C1 segment of cervical spinal cord (tissue), 14 donors: ENCODE measurements at places on chromosomes 13 and 19.

GRCh38 chr13:101942038-101942437 is 459.8 kb downstream of the FGF14 start:
- no peak for DNase-seq

DNA sequence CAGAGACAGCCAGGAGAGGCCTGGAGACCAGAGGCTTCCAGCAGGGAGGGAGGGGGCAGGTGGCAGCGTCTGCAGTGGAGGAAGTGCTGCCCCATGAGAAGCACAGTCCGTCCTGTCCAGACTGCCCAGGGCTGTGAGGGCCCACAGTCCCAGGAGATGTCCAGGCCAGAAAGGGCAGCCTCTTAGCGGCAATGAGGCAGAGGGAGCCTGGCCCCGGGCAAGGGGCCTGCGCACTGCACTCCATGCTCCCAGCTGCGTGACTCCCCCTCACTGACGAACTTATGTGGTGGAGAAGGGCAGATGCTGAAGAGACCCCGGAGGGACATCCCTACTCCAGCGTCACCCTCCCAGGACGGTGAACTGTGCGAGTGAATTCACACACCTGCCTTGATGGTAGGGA is 115.3 kb downstream of the SOX1 start:
- DNase-seq = no peak

GRCh38 chr19:27734496-27735220 is 1478.3 kb downstream of the UQCRFS1 start:
- no peak for DNase-seq

DNA sequence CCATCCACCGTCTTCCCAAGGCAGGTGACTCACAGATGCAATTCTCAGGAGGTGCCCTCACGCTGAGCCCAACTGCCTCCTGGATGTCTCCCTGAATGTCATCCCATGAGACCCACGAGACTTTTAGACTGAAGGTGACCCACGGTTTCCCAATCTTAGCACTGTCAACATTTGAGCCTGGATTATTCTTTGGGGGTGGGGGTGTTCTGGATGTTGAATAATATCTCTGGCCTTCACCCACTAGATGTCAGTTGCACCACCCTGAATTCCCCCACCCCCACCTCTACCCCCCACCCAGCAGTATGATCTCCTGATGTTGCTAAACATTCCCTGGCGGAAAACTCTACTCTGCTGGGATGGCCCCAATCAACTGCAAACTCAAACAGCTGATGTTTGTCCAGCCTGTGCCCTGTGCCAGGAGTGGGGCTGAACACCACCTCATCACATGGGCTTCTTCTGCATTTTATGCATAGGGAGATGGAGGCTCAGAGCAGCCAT is 2.2 kb upstream of the CYP4F22 start:
- DNase-seq = no peak

- DNase-seq = no peak
These were observed 380.0 kb downstream of the KLF12 start for GRCh38 chr13:73754241-73754640.

DNA sequence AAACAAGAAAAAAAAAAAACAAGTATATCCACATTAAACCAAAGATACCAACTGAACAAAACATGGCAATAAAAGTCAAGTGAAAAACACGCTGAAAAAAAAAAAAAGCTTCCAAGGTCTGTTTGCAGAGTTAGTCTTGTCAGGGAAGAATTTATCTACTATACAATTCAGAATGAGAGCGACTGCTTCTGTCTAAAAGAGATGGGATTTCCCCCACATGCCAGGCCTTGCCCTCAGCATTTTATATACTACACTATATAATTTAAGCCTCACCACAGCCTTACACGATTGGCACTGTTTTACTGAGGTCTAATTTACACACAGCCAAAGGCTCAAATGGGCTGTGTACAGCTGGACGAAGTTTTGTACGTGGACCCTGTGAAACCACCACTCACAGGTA is 67.3 kb downstream of the FOXO1 start:
- no peak for DNase-seq

DNA sequence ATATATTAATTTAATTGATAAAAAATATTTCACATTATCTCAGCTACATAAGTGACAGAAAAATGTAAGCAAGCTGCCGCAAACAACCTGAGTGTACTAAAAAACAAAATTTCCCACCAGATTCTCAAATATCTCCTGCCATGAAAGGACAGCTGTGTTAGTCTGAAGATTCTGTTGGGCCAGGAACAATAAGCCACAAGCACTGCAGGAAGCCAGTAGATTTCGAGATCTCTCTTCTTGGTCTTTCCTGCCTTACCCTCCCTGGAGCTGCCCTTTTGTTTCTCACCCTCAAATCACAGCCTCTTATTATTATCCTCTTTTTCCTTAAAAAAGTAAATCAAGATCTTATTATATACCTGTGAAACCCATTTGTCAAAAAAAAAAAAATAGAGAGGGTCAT is 165.6 kb downstream of the EFNB2 start:
- no peak for DNase-seq

- DNase-seq = no peak
These were observed 9.0 kb downstream of the SLC25A15 start for GRCh38 chr13:40798380-40798779.

GRCh38 chr13:50651922-50652321 is 191.6 kb downstream of the DLEU7 start:
- no peak for DNase-seq

DNA sequence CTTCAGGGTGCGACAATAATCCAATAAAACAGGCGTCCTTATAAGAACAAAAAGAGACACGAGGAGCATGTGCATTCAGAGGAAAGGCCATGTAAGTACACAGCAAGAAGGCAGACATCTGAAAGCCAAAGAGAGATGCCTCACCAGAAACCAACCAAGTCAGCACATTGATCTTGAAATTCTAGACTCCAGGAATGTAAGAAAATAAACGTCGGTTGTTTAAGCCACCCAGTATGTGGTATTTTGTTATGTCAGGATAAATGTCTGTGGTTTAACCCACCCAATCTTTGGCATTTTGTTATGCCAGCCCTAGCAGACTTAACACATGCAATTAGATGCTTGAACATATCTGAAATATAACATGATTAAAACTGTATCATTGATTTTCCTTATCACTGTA is 452.0 kb downstream of the SLITRK6 start:
- DNase-seq = no peak

DNA sequence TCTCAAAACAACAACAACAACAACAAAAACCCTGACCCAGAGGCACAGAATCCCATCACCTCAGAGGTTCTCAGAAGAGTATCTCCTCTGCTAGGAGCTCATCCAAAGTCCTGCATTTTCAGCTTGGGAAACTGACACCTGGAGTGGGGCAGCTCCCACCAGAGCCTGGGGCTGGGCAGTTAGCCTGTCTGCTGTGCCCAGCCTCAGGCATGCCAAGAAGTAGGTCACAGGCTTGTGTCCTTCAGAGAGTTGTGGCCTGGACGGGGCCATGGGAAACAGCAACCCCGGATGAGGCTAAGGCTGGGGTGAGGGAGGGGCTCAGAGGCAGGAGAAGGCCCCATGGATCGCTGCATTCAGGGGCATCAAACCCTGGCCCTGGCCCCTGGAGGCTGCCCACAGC is 2.1 kb downstream of the NDUFS7 start:
- no peak for DNase-seq

- DNase-seq = no peak
These were observed at the start of gene GPC6 for GRCh38 chr13:93226623-93227279. Gene GPC6, plus strand, starts transcription at chr13:93226807.

DNA sequence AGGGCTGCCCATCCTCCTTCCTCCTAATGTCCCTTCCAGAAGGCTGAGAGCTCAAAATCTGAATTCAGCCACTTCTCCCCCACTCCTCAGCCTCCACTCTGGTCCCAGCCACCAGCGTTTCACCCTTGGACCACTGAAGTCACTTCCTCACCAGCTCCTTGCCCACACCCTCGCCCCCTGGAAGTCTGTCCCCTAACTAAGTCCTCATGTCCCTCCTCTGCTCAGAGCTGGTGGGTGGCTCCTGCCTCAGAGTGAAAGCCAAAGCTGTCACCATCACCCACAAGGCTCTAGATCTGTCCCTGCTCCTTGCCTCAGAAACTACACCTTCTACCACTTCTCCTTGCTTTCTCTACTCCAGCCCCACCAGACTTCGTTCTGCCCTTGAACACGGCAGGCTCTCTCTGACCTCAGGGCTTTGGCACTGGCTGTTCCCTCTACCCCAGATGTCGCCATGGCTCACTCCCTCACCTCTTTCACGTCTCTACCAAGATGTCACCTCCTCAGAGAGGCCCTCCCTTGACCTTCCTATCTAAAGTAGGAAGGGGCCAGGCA is 1.7 kb downstream of the ERCC1 start:
- DNase-seq = no peak

DNA sequence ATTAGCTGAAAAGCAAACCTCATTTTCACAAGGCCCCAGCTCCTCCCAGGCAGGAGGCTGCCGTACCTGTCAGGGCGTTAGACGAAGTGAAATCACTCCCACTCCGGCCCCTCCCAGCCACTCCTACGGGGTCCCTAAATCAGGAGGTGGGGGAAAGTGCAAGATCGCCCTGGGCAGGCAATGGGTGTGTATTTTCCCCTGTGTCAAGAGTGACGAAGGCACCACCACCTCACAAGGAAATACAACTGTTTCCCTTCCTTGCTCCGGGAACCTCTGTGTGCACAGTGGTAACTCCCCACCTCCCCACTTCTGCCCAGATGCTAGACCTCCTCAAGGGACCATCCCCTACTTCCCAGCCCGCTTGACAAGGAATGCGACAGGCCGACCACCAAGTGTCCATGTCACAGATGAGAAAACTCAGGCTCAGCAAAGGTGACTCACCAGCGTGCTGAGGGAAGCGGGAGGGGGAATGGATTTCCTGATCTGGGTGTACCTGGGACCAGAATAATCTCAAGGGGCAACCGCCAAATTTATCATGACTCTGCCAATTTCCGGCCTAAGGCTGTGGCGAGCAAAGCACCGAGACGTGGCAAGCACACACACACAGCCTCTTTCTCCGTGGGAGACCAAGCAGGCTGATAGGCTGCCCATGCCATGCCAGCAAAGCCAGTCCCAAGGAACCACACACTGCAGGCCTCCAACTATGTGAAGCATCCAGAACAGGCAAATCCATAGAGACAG is 7.3 kb downstream of the PPP6R1 start:
- DNase-seq = no peak

DNA sequence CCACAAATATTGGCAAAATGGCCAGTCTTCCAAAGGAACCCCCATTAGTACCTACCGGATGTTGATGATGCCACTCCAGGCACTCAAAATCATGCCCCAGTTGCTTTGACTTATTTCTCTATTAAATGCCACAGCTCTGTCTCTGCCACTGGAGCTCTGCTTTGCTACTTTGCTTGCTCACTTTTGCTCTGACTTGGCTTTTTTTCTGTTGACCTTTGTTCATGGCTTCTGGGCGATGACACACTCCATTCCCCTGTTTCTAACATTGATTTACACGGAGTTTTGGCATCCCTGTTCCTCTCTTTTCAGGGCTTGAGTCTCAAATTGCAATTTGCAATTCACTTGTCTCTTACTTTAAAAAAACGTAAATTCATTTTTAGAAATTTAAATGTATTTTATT is 217.1 kb upstream of the SPRY2 start:
- no peak for DNase-seq

DNA sequence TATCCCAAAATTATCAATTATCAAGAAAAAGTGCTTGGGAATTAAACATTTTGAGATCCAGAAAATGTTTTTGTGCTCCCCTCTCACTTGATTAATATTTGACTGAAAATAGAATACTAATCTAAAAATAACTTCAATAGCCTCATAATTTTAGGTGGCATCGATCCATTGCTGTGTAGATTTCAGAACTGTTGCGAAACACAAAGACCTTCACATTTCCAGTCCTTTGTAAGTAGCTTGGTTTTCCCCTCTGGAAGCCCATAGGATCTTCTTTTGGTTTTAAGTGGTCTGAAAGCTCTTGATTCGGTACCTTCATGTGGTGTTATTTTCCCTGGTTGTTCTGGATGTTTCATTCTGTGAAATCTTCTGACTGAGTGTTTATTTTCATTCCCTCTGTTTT is 176.5 kb downstream of the NUFIP1 start:
- DNase-seq = no peak

- DNase-seq = no peak
These were observed 10.4 kb upstream of the TBC1D4 start for GRCh38 chr13:75492389-75492788.

DNA sequence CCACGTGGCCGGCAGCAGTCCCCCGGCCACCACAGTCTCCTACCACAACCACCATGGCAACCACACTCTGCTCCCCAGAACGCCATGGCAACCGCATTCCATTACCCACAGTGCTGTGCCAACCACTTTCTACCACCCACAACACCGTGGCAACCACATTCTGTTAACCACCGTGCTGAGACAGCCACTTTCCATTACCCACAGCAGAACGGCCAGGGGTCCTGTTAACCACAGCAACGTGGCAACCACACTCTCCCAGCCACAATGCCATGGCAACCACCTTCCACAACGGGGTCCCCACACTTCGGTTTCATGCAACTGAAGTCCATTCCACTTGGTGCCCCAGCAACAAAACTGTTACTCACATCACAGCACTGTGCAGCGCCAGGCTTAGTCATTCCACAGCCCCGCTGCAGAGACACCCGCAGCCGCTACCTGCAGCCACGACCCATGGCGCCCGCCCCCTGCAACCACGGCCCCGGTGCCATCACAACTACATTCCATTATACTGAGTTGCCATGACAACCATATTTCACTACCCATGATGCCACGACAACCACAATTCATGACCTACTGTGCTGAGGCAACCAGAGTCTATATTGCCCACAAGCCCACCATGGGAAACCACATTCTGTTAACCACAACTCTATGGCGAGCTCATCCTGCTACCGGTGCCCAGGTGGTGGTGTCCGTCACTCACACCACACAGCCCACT is 10.0 kb downstream of the DPF1 start:
- no peak for DNase-seq

DNA sequence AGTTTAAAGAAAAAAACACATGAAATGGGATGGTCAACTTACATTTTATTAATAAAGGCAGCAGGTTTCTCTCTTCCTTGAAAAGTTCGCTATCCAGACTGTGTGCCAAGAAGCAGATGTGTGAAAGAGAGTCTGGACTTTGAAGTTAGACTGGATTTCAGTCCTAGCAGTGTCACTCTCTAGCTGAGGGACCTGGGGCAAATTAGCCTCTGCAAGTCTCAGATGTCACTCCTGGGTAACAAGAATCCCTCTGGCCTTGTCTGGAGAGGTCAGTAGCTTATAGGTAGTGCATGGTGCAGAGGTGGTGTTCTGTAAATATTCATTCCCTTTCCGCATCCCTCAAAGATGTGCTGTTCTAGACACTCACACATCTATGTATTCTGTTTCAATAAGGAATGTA is 187.6 kb upstream of the RNF113B start:
- no peak for DNase-seq

GRCh38 chr19:3516675-3517207 is 10.6 kb downstream of the FZR1 start:
- no peak for DNase-seq

GRCh38 chr19:4597975-4598671 is 38.6 kb upstream of the SEMA6B start:
- DNase-seq = no peak
